Muscle of arm (tissue), 14 donors: ENCODE measurements at places on chromosomes 11 and 22.

- DNase-seq, result no peak
Observed at GRCh38 chr11:134724779-134725140, 312.7 kb upstream of the B3GAT1 start.

DNA sequence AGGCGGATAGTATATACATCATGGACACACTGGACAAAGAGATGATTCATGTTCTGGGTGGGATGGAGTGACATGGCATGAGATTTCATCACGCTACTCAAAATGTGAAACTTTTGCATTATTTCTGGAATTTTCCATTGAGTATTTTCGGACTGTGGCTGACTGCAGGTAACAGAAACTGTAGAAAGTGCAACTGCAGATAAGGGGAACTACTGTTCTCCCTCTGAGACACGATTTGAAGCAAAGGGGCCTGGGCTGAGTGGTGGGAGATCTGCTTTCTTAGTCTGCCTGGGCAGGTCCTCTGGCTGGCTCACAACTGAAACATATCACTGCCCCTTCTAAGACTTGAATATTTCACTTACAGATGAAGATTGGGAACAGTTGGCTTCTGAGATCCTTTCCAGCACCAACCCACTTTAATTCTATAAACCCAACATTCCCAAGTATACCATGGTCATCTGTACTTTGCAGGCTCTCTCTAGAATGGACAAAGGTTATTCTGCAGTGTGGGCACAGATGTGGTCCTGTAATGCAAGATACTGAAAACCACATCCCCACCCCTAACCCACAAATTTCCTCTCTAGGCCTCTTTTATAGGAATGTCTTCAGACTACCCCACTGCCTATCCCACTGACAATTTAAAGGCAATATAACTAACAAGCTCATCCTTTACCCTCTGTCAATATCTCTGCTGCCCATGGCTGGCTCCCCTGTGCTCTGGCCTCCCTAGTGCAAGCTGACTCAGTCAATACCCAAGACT lies 121.1 kb downstream of the KCNC1 start:
- no peak for DNase-seq

DNA sequence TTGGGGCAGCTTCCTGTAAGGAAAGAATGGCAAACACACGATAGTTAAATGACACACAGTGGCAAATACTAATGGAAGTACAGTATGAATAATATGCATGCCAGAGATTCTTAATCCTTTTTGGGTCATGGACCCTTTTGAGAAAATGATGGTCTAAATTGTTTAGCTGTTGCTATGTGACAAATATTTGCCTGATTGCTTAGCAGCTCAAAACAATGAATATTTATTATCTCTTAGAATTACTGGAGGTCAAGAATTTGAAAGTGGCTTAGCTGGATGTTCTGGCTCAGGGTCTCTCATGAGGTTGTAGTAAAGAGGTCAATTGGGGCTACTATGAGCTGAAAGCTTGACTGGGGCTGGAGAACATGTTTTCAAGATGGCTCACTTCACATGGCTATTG lies 69.7 kb downstream of the FANCF start:
- DNase-seq, result no peak

GRCh38 chr22:45014654-45015053 lies 4.8 kb upstream of the PHF21B start:
- DNase-seq, result no peak

GRCh38 chr11:118435893-118436624 lies at the start of gene KMT2A:
TSS of gene KMT2A (plus strand) at chr11:118436492. CDS start at chr11:118436513, 21 bp downstream.
- DNase-seq, result peak; percentile 97

DNA sequence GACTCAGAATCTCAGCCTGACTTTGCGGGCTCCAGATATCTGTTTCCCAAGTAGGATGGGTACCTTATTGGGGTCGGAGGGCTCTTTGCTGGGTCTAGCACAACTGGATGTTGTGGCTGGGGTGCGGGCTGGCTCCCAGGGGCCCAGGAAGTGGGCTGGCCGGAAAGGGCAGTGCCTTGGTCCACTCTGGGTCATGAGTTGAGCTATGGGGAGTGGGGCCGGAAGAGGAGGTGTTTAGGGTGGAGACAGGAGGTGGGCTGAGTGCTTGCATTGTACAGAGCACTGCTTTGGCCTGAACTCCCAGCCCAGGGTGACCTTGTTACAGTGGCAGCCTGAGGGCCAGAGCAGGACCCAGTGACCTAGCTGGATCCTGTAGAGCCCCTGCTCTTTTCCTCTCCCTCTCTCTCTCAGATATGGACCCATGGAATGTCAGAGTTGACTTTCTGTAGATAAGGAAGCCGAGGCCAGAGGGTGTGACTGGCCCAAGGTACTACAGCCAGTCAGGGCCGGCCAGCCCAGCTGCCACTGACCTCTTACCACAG lies 13.2 kb downstream of the PHLDB1 start:
- DNase-seq, result no peak

GRCh38 chr22:32686354-32686753 lies 115.2 kb upstream of the TIMP3 start:
- DNase-seq, result no peak

- DNase-seq, result no peak
Observed at GRCh38 chr22:20056696-20057386, 23.2 kb upstream of the DGCR8 start.

- no peak for DNase-seq
Observed at GRCh38 chr22:46421267-46421666, 85.8 kb downstream of the TRMU start.

DNA sequence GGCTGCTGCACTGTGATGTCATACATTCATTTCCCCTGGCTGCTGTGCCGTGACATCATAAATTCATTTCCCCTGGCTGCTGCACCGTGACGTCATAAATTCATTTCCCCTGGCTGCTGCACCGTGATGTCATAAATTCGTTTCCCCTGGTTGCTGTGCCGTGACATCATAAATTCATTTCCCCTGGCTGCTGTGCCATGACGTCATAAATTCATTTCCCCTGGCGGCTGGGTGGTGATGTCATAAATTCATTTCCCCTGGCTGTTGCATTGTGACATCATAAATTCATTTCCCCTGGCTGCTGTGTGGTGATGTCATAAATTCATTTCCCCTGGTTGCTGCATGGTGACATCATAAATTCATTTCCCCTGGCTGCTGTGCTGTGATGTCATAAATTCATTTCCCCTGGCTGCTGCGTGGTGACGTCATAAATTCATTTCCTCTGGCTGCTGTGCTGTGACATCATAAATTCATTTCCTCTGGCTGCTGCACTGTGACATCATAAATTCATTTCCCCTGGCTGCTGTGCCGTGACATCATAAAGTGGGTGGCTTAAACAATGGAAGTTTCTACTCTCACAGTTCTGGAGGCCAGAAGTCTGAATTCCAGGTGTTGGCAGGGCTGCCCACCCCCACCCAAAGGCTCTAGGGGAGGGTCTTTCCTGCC lies 301.1 kb downstream of the SHANK2 start:
- no peak for DNase-seq

- peak; percentile 67 for DNase-seq
Observed at GRCh38 chr22:50209893-50210292, 9.1 kb downstream of the SELENOO start.

DNA sequence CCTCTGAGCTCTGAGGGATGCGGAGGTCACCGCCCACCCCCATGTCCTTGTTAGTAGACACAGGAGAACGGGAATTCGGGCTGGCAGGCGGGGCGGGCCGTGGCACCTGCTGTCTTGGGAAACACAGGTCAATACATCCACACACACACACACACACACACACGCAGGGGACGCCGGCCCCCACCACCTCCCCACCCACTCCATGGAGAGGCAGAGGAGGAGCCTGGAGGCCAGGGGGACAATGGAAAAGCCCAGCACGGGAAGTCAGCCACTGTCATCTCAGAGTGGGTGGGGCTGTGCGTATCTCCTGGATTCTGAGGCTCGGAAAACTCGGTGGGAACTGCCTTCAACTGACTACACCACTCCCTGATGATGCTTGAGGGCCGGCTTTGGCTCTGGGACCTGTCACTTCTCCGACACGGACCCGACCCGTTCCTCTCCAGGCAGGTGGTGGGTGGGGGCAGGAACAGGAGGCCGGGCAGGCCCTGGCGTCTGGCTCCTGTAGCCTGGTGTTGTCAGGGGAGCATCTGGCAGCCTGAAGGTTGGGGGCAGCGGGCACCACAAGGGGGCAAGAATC lies 18.5 kb upstream of the TMEM184B start:
- DNase-seq, result no peak

- no peak for DNase-seq
Observed at GRCh38 chr22:36211237-36211861, 9.7 kb upstream of the APOL4 start.

- no peak for DNase-seq
Observed at GRCh38 chr11:34972892-34973291, 56.5 kb downstream of the PDHX start.

- no peak for DNase-seq
Observed at GRCh38 chr11:131290185-131290584, 80.2 kb upstream of the NTM start.

GRCh38 chr11:12125609-12126149 lies 15.3 kb downstream of the MICAL2 start:
- DNase-seq, result no peak

GRCh38 chr11:102632026-102632425 lies 6.9 kb upstream of the MMP20 start:
- DNase-seq, result no peak

DNA sequence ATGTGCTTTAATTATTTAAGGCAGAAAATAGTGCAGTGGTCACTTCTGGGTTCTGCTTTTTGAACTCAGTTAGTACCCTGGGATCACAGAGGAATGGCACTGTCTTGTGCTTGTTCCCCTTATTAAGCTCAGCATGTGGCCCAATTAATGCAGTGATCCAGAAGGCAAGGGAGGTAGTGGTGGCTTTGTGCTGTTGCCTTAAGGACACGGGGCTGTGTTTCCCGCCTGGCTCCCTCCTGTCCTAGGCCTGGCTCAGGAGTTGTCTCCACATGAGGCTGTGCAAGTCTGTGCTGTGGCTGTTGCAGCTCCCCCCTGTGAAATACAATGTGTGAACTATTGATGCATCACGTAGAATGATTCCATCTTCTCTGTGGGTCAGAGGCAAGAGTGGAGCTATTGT lies 49.2 kb upstream of the CABP7 start:
- no peak for DNase-seq

DNA sequence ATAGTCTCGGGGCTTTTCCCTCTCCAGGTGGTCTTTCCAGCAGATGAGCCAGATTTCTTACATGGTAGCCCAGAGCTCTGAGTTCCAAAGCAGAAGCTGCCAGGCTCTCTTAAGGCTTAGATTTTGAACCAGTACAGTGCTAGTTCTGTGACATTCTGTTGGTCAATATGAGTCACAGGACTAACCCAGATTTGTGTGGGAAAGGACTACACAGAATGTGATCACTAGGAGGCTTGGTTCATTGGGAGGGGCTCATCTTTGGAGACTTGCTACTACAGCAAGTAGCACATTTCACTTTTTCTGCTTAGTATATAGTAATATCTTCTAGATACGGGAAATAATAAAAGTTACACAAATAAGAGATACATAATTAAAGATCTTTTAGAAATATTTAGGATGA lies 24.1 kb downstream of the RNF214 start:
- no peak for DNase-seq

GRCh38 chr11:79400206-79400605 lies 40.6 kb downstream of the TENM4 start:
- no peak for DNase-seq

DNA sequence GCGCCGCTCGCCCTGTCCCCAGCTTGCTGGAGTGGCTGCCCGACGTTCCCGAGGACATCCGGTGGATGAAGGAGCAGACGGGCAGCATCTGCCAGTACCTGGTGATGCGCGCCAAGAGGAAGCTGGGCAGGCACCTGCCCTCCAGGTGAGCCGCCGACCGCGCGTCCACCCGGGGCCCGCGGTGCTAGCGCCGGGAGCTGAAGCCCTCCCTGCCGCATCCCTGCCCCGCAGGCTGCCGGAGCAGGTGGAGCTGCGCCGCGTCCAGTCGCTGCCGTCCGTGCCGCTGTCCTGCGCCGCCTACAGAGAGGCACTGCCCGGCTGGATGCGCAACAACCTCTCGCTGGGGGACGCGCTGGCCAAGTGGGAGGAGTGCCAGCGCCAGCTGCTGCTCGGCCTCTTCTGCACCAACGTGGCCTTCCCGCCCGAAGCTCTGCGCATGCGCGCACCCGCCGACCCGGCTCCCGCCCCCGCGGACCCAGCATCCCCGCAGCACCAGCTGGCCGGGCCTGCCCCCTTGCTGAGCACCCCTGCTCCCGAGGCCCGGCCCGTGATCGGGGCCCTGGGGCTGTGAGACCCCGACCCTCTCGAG lies 3.3 kb upstream of the CRACR2B start:
- no peak for DNase-seq

DNA sequence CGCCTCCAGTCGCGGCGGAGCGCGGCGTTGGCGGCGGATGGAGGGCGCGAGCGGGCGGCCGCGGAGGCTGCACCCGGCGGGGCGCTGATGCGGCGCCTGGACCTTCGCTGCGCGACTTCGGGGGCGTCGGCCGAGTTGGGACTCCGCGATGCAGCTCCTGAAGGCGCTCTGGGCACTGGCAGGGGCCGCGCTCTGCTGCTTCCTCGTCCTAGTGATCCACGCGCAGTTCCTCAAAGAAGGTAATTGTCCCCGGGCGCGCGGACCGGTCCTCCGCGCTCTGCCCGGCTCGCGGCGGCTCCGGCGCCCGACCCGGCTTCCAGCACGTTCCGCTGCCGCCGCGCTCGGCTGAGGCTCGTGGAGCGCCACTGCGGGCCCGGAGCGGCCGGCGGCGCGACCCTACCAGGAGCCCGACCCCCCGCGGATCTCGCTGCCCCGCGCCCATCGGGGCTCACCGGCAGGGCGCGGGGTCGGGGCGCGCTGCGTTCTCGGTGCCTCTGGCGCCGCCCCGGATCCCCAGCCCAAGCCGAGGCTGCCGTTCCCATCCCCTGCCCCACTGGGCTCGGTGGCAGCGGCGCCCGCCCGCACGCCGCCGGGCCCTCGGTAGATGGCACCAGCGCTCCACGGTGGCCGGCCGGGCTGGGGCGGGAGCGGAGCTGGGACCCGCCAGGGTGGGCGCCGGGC lies 1251.2 kb downstream of the BRD1 start:
- DNase-seq, result no peak

- DNase-seq, result no peak
Observed at GRCh38 chr11:41872426-41872825, 413.0 kb upstream of the LRRC4C start.

DNA sequence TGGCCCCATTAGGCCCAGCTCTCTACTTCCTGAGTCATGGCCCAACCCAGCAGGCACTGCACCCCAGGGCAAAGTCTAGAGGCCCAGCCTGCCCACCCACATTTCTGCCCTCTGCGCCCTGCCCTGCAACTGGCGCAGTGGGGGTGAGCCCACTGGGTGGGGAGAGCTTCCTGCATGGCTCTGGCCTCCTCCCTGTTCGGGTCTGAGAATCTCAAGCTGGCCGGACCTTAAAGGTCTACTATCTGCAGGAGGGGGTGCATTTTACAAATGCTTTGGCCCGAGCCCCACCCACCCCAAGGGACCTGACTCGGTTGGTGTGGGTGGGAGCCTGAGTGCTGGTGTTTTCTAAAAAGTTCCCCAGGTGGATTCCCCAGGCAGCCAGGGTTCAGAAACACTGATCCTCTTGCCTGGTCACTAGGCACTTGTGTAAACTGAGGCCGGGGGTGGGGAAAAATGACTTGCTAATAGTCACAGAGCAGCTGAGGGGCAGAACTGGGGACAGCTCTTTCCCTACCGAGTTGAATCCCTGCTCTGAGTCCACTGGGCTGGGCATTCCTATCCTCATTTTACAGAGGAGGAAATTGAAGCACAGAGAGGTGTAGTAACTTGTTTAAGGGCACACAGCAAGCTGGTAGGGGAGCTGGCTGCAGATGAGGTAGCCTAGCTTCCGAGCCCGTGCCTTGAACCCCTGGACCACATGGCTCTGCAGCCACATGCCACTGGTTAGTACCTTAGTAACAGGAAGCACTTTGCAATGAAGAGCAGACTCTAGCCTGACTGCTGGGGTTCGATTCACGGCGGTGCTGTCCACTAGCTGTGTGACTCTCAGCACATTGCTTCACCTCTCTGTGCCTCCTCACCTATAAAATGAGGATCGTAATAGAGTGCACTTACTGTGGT lies 36.3 kb downstream of the CD82 start:
- no peak for DNase-seq
